Activated CD8-positive, alpha-beta memory T cell treated with anti-CD3 and anti-CD28 coated beads, Interleukin-2, amount 10 ng/mL, durations not matched to agents 7 days and 5 days (primary cell): ENCODE measurements at places on chromosomes 7 and 10. TPM values are rescaled to one million over a fixed set of nuclear protein-coding genes. Genes with fewer than 3 reads are reported as not detected.

DNA sequence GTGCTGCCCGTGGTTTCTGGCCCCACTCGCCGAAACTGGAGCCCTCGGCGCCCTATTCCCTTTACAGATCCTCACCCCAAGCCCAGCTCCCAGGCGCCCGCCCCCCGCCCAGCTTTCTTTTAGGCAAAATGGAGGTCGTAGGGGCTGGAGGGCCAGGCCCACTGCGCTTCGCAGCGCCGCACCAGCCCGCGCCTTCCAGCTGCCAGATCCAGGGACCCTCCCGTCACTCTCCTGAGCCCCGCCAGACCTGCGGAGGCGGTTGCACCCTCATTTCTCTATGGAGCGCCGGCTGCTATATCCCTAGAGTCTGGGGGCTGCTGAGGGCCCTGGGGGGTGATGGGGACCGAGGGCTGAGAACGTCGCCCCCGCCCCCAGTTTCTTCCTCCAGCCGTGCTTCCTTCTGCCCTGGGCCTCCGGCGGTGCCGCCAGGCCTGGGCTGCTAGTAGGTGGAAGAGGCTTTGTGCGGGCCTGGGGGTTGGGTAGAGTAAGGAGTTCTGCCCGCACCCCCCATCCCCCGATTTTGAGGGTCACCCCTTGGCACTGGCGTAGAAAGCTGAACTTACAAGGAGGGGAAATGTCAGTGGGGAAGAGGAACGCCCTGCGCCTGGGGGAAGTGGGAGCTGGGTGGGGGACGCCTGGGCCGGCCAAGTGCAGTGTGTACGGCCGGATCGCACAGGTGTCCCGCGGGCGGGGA, 1.0 kb downstream of the GNB2 start:
- DNase-seq = peak; percentile 50
- H3K4me1 ChIP-seq = peaks cover 18% of the 10 kb centered on the region
- peaks cover 23% of the 10 kb centered on the region for H3K36me3 ChIP-seq

DNA sequence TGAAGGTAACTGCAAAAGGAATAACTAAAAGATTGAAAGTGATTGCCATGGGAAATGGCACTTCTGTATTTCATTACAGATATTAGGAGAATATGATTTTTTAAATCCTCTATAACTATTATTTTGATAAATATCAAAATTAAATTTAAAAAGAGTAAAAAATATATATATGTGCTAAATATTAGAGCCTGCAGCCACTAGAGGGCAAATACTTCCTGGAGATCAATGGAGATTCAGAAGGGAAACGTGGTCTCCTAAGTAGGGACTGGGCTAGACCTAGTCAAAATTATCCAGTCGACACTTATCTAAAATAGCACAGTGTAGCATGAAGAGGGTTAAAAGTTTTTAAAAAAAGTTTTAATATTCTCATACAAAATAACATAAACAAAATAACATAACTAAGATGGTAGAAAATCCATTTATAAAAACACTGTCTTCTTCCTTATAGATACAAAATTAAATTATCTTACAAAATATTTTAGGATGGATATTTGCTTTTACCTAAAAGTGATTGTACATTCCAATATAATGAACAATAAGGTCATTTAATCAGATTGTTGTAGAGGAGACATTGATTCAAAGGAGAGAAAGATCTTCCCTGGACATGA, 434.3 kb downstream of the MDFIC start:
- no peaks in the 10 kb centered on the region for H3K36me3 ChIP-seq
- DNase-seq = no peak
- no peak overlapping the region for H3K27ac ChIP-seq
- no peaks in the 10 kb centered on the region for H3K27me3 ChIP-seq

The ZNF107 gene
- 17.8 TPM for total RNA-seq

DNA sequence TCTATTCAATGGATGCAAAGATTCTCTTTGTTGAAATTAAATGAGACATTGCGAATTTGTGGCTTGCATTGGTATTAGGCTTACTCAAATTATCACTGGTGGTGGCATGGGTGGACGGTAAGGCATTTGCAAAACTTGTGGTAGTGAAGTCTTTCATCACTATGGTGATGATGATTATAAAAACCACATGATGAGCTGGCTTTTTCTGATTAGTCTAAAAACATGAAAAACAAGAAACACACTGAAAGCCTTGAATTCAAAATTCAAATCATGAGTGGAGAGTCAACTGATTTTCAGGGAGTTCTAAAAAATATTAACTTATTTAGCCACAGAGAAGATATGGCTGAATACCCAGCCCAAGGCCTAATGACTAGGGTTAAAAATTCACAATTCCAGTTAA, 99.8 kb upstream of the HGF start:
- no peaks in the 10 kb centered on the region for H3K4me1 ChIP-seq
- no peak overlapping the region for H3K4me3 ChIP-seq
- H3K27ac ChIP-seq = no peak overlapping the region
- DNase-seq = no peak

The FGL2 gene
- total RNA-seq = 9.9 TPM

DNA sequence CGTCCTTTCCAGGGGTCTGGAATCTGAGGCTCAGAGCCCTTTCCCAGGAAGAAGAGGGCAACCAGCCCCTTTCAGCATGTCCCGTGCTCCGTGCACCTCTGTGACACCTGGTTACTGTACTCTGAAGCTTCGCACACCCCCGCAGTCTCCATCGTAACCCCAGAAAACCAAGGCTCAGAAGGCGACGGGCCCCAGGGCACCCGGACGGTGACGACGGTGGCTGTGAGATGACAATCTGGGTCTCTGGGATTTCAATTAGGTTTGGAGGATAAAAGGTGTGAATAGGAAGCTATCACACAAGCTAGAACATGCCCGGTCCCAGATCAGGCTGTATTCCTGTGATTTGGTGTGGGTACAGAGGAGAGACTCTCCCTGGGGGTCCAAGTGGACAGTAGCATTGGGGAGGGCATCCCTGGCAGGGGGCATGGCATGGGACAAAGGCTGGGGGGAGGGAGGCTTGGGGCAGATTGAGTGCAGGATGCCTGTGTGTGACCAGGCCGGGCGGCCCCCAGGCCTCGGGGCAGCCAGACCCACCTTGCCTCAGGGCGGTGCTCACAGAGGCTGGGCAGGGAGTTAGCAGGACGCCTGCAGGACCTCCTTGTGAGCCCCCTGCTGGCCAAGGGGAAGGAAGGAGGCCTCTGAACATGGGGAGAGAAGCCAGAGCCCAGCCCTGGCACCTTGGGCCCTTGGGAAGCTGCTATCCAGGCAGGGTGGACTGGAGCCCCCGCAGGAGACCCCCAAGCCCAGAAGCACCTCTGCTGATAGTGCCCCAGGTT, 23.4 kb upstream of the PSMG3 start:
- no peaks in the 10 kb centered on the region for H3K36me3 ChIP-seq
- H3K4me3 ChIP-seq = no peak overlapping the region
- H3K27me3 ChIP-seq = peaks cover 34% of the 10 kb centered on the region
- H3K27ac ChIP-seq = no peak overlapping the region
- H3K4me1 ChIP-seq = peaks cover 7% of the 10 kb centered on the region
- DNase-seq = no peak

GRCh38 chr10:124559372-124560132, 97.9 kb downstream of the LHPP start:
- no peaks in the 10 kb centered on the region for H3K4me1 ChIP-seq
- H3K27ac ChIP-seq = no peak overlapping the region
- no peak overlapping the region for H3K4me3 ChIP-seq
- H3K27me3 ChIP-seq = peaks cover 3% of the 10 kb centered on the region

The ERVW-1 gene
- total RNA-seq = not detected

DNA sequence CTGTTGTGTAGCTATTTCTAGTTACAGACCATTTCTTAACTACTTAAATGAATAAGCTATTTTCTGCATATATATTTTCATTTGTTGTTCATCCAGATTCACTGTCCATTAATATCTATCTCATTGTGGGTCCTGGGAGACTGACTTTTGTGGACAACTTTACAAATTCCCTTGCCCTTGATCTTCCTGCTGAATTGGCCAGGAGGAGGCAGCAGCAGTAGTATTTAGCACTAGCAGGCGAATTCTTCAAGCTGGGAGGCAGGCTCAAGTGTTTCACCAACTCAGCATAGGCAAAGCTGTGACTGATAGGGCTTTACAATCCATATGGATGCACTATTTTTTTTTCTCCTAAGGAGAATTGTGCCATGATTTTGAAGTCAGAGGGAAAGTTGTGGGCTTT, 461.0 kb upstream of the NRG3 start:
- no peak overlapping the region for H3K4me3 ChIP-seq
- no peak for DNase-seq
- H3K27me3 ChIP-seq = no peaks in the 10 kb centered on the region
- H3K27ac ChIP-seq = no peak overlapping the region
- no peaks in the 10 kb centered on the region for H3K4me1 ChIP-seq

GRCh38 chr10:110252151-110252550, 44.7 kb downstream of the MXI1 start:
- peaks cover 49% of the 10 kb centered on the region for H3K27me3 ChIP-seq
- peaks cover 40% of the 10 kb centered on the region for H3K4me1 ChIP-seq
- peak overlapping the region; percentile 24 for H3K27ac ChIP-seq
- no peak for DNase-seq
- no peak overlapping the region for H3K4me3 ChIP-seq

GRCh38 chr7:155997431-155998327, 185.4 kb upstream of the SHH start:
- DNase-seq = peak; percentile 35
- H3K27me3 ChIP-seq = peaks cover 25% of the 10 kb centered on the region
- no peak overlapping the region for H3K4me3 ChIP-seq
- no peaks in the 10 kb centered on the region for H3K36me3 ChIP-seq
- no peak overlapping the region for H3K27ac ChIP-seq

- no peaks in the 10 kb centered on the region for H3K36me3 ChIP-seq
- no peak overlapping the region for H3K4me3 ChIP-seq
- H3K4me1 ChIP-seq = no peaks in the 10 kb centered on the region
- H3K27ac ChIP-seq = no peak overlapping the region
- no peaks in the 10 kb centered on the region for H3K27me3 ChIP-seq
- DNase-seq = no peak
Measured at GRCh38 chr7:113179313-113179712, 61.0 kb upstream of the SMIM30 start.

DNA sequence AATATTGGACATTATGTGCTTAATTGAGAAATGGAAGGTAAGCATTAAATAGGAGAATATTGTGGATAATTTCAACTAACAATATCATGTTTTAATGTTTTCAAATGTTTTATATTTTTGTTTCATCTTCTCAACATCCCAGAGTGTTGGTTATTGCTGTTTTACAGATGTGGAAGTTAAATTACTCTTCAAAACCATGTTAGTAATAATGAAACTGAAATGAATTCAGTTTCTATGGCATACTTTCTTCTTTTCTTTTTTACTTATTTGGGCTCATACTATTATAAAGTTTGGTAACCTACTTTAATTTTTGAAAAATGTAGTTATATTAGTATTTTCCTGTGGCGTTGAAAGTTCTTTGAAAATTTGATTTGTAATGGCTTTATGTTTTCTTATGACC, 4.2 kb downstream of the GLRX3 start:
- DNase-seq = no peak
- H3K36me3 ChIP-seq = peaks cover 32% of the 10 kb centered on the region
- peaks cover 55% of the 10 kb centered on the region for H3K4me1 ChIP-seq
- H3K27ac ChIP-seq = peak overlapping the region; percentile 24
- H3K4me3 ChIP-seq = no peak overlapping the region
- peaks cover under 1% of the 10 kb centered on the region for H3K27me3 ChIP-seq

DNA sequence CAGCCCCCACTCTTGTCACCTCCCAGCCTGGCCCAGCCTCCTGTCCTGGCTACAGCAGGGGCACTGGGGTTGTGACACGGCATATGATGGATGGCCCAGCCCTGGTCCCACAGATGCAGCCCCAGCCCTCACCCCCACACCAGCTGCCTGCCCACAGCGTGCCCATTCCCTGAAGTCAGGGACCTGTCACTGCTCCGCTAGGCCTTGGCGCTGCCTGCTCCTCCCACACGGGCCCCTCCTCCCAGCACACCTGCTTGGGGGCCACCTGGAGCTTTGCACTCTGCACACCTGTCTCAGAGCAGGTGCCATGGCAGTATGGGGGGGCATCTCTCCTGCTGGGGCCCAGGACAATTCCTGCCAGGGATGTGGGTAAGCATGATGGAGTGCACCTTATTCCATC, 3.5 kb downstream of the GCK start:
- H3K4me3 ChIP-seq = no peak overlapping the region
- no peaks in the 10 kb centered on the region for H3K36me3 ChIP-seq
- DNase-seq = no peak
- no peak overlapping the region for H3K27ac ChIP-seq
- no peaks in the 10 kb centered on the region for H3K4me1 ChIP-seq
- H3K27me3 ChIP-seq = peaks cover 11% of the 10 kb centered on the region

The NACAD gene
- 0.09 TPM for total RNA-seq

DNA sequence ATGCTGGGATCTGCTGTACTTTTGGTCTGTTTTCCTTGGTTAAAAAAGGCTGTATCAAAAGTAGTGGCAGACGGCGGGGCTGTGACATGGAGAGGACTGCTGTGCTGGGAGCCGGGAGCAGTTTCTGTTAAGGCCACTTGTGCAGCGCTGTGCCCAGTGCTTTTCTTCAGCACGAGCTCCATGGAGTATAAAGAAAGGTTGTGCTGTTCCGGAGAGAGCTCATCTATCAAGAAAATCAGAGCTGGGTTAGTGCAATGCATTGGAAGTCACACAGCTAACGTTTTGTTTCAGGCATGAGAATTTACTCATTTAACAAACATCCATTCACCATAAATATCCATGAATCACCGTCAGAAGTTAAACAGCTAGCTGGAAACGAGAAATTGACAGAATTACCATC, 62.0 kb downstream of the KIAA1549 start:
- no peaks in the 10 kb centered on the region for H3K36me3 ChIP-seq
- no peak overlapping the region for H3K4me3 ChIP-seq
- peaks cover 12% of the 10 kb centered on the region for H3K27me3 ChIP-seq
- peaks cover 8% of the 10 kb centered on the region for H3K4me1 ChIP-seq
- no peak for DNase-seq
- H3K27ac ChIP-seq = no peak overlapping the region

The NT5C3A gene
- total RNA-seq = 52.7 TPM

- H3K27me3 ChIP-seq = no peaks in the 10 kb centered on the region
- no peaks in the 10 kb centered on the region for H3K4me1 ChIP-seq
- no peak overlapping the region for H3K4me3 ChIP-seq
- H3K27ac ChIP-seq = no peak overlapping the region
Measured at GRCh38 chr7:35004531-35005095, 32.7 kb downstream of the DPY19L1 start.

The PPP1R9A gene
- total RNA-seq = not detected

The DNAH11 gene
- 0.28 TPM for total RNA-seq

The STK32C gene
- 11.6 TPM for total RNA-seq
